ENCODE measurements at places on chromosomes 3 and 15.

- no peak for DNase-seq
Observed at GRCh38 chr15:100786901-100787566, 92.6 kb upstream of the ALDH1A3 start.

- DNase-seq = no peak
Observed at GRCh38 chr3:146589899-146590508, 15.1 kb downstream of the PLSCR5 start.

- no peak for DNase-seq
Observed at GRCh38 chr15:78641102-78641748, at the start of gene CHRNB4. Gene CHRNB4 (minus strand): TSS chr15:78641210. CDS start chr15:78641133, 77 bp downstream.

DNA sequence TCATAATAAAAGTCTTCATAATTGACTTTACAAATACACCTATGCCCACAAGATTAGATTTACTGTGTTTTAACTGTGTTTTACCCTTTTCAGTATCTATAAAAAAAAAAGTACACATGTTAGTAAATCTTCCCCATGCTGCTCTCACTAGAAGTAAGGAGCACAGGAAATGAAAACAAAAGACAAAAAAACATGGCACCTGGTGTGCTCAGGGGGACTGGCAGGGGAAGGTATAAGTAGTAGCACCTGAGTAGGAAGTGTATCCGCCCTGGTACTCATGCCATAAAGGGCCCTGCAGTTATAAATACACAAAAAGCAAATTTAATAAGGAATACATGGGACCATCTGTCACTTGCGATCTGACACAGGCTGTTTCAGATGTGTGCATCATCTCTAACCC is 8.9 kb upstream of the ALDH1A2 start:
- DNase-seq = no peak

- no peak for DNase-seq
Observed at GRCh38 chr3:139468399-139468798, 7.9 kb downstream of the RBP2 start.

DNA sequence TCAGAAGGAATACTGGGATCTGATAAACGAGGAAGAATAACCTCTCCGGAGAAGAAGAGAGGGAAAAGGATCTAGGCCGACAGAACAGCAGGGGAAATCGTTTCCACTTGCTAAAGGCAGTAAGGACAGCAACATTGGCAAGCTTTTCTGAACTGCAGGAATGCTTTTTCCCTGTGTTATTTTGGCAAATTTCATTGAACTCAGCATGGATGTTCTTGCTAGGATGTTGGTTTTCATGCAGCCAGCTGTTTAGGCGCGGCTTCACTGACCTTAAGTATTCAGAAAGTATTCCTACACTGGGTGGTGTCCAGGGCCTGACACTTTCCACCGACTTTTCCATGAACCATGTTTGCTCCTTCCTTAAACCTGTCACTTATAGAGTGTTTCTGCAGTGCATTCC is 489.7 kb downstream of the CNTN3 start:
- no peak for DNase-seq

- no peak for DNase-seq
Observed at GRCh38 chr15:85976986-85977385, 102.7 kb upstream of the AGBL1 start.

- DNase-seq = no peak
Observed at GRCh38 chr15:57861815-57862586, 155.5 kb downstream of the POLR2M start.

DNA sequence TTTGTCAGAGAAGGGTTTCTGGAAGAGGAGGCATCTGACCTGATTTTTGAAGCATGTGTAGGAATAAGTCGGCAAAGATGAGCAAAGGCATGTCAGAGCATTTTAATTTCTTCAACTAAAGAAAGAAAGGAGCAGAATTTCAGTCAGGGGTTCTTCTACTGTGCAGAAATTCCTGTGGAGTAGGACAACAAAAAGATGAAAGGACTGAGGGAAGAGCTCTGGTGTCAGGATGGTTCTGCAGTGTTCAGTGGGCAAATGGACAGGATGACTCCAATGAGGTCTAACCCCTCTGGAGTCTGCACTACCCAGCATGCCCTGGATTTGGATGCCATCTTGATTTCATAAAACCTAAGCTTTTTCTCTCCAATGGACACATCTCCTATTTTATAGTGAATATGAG is 47.7 kb upstream of the SIAH2 start:
- DNase-seq = no peak

DNA sequence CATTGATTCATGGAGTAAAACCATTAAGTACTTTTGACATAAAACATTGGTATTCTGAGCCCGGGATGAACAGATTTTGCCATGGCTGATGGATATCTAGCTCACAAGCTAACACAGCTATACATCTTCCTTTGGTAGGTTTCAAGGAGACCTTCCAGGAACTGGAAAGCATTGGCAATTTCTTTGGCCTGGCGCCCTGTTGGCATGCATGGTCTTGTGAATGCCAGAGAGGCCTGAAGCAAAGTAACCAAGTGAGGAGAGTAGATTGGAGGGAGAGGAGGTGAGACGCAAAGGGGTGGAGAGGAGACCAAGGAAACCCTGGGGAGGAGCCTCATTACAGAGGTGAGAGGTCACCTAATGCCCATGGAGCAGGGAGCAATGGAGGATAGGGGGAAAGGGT is 67.2 kb downstream of the SQOR start:
- DNase-seq = no peak

DNA sequence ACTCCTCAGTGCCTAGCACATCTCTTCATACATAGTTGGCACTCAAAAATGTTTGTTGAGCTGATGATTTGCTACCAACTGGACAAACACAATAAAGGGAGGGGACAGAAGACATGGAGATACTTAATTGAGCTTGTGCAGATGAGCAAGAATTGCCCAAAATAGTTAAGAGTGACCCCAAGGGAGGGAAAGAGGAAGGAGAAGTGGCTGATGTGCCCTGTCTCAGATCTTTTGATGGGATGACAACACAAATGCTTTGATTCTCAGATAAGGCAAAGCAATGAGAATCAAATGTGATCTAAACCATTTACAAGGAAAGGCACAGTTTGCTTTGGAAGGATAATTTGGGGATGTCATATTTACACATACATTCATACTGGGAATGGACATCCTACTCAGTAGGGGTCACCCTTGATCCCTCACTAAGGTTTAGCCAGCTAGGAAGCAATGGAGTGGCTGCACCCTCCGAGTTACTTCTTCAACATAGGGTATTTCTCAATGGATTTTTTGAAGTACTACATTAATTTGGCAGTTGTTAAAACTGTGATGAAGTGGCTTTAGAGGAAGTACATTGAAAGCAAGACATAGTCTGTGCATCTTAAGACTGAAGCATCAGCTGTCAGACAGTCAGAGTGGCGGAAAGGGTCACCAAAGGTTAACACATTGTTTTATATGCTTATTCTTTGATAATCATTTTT is 21.9 kb upstream of the SSR3 start:
- no peak for DNase-seq

- DNase-seq = no peak
Observed at GRCh38 chr3:9009976-9010545, 46.8 kb upstream of the RAD18 start.

DNA sequence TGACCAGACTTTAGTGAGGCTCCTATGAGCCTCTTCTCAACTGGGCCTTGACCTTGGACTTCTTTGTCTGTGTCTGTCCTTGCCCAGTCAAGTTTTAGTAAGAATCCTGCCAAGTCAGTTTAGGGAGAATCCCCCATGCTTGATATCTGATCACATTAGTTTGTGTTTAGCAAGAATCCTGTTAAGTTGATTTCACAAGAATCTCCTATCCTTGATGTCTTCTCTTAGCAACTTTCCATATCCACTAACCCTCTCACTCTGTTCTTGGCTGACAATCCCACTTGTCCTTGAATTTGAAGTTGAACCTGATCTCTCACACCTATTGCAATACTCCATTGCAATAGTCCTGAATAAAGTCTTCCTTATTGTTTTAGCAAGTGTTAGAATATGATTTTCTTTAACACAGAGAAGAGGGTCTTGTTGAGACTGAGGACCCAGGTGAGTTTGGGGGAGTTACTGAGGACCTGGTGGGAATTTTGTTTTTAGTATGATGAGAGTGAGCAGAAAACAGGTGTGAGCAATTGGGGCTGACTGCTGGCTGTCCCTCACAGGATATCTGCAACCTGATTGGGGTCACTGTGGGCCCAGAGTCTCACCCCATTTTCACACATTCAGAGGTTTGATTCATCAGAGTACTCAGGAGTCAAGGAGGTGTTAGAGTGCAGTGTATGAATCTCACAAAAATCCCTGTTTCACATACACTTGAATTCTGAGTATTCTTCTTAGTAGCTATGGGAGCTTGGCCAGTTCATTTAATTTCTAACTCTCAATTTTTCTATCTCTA is 39.9 kb upstream of the TNFAIP8L3 start:
- no peak for DNase-seq

DNA sequence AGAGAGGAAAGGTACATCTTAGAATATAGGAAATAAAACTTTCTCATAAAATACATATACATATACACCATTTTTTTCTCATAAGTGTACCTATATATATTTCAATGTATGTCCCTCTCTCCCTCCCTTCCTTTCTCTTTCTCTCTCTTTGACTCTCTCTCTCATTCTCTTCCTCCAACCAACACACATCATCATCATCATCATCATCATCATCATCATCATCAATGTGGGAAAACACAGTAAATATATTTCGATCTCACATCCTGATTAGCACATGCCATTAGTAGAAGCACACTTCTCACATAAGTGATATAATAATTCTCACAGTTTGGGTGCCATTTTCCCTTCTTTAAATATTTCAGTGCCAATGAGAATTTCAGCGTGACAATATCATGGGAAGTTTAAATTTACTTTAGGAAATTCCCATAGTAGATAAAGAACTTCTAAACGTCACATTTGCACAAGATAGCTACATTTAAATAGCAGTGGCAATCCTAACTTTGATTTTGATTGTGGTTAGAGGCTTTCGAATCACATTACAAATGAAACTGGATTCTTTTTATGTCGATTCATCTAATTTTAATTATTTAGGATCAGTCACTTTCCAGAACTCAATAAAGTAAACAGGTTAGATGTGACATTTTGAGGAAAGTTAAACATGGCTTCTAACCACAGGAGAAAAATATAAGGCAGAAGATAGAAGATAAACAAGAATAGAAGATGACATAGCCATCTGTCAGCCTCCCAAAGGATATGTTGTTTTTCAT is 33.0 kb upstream of the ACTC1 start:
- DNase-seq = no peak

DNA sequence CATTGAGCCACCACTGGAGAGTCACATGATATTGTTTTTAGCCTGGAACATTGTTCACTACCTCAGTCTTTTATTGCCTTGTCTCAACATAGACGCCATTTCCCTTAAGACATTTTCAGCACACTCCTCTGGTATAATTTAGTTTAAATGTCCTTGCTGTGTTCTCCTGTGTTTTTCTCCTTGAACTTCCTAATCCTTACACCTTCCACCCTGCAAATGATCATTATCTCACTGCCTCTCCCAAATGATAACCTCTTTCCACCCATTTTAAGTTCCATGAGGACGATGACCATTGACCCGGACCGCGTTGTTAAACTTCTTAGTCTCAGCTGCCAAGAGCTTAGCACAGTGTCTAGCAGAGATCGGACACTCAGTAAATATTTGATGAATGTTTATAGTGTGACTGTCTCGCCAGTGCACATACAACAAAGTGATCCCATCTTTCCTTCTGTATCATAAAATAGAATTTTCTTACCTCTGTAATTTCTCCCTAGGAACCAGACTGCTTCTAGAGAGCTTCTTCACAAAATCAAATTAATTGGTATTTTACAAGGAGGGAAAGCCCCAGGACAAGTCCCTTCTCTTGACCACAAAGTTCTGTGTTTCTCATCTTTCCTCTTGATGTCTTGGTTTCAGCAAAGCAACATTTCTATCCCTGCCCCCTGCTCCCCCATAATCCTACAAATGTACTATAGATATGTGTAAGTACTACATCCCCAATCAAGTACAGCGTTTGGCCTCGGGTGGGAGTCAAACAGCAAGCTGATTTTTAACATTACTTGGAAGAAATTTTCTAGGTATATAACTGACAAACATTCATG is 429.6 kb downstream of the LPP start:
- no peak for DNase-seq

GRCh38 chr3:150436161-150436560 is 28.1 kb downstream of the TSC22D2 start:
- no peak for DNase-seq

- DNase-seq = no peak
Observed at GRCh38 chr3:105653166-105653565, 215.6 kb downstream of the CBLB start.

DNA sequence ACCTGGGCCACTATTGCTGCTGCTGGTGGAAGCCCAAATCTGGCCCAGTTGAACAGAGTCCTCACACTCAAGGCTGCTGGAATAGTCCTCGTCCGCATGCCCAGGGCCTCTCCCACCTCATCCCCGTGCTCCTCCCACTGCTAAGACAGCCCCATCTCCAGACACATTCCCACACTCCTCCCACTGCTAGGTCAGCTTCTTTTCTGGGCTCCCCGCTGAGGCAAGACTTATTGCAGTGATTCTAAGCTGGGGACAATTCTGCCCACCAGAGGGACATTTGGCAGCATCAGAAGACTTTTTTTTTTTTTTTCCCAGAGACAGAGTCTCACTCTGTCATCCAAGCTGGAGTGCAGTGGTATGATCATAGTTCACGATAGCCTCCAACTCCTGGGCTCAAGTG is 35.1 kb downstream of the POC1A start:
- no peak for DNase-seq

DNA sequence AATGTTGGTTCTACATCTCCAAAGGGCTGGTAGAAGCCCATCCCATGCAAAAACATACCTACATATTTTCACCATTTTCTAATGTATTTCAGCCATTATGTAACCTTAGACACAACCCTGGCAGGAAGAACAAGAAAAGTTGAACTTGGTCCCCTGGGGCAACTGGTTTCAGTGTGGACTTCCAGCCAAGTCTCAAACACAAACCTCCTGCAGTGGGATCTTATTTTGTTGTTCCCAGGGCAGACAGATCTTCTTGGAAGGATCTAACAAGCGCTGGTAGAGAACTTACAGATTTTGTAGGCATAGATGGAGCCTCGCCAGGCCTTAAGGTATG is 96.3 kb downstream of the ADAMTS17 start:
- DNase-seq = no peak

DNA sequence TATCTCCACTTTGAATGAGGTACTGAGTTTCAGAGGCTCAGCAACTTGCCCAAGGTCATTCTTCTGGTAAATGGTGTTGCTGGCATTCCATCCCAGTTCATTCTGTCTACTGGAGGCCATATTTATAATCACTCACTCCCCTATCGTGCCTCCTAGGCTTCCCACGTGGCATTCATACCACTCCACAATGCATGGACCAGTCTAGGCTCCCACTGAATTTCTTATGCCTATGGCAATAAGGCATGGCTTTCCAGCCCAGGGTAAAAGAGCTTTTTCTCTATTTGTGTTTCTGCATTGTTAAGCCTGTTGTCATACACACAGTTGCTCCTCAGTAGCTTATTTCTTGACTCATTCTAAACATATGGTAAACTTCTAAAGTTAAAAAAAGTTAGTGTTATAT is 19.9 kb downstream of the BBX start:
- no peak for DNase-seq

DNA sequence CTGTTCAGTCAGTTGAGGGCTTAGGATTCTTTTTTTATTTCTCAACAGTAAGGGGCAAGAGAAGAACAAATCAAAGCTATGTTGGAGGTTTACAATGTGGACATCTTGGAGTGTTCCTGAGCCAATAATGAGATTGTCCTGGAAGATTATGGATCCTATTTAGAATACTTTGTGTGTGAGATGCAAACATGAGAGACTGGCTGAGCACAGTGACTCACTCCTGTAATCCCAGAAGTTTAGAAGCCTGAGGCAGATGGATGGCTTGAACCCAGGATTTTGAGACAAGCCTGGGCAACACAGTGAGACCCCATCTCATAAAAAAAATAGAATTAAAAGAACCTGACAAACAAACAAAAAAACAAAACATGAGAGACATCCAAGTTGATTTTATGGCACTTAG is 351.6 kb downstream of the GAP43 start:
- no peak for DNase-seq

GRCh38 chr15:36152936-36153335 is 426.5 kb upstream of the CDIN1 start:
- no peak for DNase-seq
